ENCODE measurements at places on chromosomes 5 and 9.

DNA sequence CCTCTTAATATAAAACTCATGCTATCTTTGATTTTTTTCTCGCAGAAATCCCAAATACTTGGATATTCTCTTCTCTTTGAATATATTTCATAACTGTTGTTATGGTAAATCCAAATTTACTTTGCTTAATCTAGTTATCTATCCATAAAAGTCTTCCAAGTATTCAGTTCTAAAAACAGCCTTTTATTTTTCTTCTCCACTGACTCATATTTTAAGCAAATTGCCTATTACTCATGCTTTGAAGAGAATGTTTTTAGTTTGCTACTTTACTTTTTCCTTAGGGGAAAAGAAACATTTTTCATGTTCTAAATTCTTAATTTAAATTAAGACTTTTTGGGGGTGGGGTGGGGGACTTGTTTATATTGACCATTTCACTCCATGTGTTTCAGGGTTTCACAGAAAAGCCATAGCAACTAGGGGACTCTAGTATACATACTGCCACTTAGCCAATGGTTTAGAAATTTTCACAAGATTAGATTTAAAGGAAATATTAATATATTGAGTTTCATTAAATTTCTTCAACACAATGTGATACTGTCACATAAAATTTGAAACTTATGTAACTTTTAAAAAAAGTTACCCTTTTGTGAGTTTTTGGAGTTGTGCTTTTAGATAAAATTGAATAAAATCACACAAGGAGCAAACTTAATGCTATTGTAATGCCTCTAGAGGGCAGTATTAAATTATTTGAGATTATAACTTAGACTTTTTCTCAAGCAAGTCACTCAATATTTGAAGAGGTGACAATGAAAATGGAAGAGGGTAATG lies 545.8 kb upstream of the ARRDC3 start:
- DNase-seq = no peak

- no peak for DNase-seq
Measured at GRCh38 chr9:95090023-95090791, 227.3 kb downstream of the FANCC start.

GRCh38 chr5:134247428-134248224 lies 21.8 kb upstream of the PPP2CA start:
- no peak for DNase-seq

DNA sequence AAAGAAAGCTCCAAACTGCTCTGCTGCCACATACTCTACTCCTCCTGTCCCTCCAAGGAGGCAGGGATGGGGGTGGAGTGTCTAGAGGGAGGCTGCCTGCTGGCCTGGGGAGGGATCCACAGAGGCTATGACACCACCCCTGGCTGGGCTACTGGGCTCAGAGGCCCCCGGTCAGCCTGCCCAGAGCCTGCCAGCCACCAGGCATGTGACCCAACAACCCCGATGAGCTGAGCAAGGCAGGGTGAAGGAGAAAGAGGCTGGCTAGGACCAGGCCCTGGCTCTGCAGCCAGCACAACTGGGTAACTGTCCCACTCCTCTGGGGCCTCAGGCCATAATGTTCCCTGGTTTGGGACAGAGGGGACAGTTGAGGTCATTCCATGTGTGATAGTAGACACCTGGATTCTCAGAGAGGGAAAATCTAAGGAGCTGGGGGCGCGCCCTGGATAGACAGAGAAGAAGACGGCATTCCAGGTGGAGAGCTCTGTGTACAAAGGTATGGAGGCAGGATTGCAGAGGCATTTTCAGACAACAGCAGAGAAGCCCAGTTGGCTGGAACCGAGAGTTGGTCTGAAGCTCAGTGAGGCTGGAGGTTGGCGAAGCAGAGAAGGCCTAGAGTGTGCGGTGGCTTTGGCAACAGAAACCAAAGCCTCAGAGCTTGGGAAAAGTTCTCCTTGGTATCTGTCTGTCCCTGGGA lies 33.8 kb upstream of the IL17B start:
- no peak for DNase-seq

- no peak for DNase-seq
Measured at GRCh38 chr5:93250424-93250823, 330.6 kb downstream of the NR2F1-AS1 start.

DNA sequence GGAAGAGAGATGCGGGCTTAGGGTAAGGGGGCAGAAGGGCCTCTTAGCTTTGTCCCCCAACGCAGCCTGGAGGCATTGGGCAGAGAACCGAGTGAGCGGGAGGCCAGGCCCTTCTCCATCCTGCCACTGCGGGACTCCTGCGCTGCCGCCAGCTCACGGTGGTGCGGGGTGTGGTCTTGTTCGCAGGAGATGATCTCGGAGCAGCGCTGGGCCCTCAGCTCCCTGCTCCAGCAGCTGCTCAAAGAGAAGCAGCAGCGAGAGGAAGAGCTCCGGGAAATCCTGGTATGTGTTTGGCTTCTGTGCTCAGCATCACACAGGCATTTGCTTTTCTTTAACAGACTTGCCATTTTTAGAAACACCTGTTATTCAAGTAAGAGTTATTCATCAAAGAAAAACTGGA lies 41.3 kb downstream of the LRSAM1 start:
- DNase-seq = no peak

DNA sequence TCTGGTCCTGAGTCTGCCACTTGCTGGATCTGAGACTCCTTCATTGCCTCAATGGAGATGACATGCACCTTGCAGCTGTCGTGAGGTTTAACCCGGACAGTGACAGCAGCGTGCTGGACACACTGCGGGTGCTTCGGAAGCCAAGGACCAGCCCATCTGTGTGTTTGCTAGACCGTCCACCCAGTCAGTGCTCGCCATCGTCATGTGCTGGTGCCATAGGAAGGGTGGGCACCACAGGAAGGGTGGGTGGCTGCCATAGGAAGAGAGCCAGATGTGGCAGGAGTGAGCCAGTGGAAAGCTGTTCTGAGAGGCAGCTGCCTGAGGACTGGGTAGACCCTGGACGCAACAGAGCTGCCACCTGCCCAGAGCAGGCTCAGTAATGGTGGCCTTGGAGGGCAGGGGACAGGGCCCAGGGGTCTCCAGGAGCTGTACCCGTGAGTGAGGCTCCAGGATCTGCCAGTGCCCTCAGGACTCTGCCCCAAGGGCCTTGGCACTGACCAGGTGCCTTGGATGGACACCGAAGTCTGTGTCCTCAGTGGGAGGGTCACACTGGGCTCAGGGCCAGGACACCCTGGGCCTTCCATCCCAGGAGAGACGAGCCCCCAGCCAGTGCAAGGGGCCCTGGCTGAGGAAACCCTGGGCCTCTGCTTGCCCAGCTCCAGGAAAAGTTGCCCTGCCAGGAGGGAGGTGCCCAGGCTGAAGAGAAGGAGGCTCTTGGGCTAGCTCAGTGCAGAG lies 21.8 kb downstream of the FLT4 start:
- no peak for DNase-seq

DNA sequence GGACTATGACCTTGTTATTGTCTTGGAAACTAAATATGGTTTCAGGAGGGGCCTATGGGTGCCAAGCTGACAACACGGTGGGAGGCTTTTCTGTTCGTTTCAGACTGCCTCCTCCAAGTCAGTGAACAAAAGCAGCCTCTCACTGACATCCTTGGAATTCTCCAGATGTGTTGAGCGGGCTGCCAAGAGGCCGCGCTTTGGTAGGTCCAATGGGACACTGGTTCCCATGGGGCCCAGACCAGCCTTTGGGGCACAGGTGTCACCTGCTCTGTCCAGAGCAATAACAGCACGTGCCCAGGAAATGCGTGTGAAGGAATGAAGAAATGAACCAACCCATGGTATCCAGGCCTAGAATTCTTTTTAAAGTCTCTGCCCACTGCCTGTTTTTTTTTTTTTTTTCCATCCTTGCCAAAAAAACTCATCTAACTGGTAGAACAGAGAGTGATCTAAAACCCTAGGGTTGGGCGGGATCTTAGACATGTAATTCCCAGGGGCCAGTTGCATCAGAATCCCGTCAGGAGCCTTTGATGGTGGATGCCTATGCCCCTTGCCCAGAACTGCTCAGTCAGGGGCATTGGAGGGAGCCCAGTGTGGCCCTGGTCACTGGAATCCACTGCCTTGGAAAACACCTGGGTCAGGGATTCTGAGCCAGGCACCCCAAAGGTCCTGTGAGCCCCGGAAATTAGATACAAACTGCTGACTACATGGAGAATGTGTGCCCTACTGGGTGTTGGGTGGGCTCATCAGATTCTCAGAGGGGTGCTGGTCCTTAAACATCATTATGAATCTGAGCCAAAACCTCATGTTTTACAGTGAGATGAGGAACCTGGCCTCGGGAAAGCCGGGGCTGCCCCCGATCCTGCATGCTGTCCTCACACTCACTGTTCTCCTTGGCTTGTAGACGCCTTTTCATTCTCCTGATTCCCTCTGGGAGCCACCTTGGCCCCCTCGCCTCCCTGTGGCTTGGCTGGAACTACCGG lies 60.1 kb downstream of the GTF3C4 start:
- no peak for DNase-seq

GRCh38 chr5:148491793-148492184 lies 108.0 kb downstream of the FBXO38 start:
- no peak for DNase-seq

DNA sequence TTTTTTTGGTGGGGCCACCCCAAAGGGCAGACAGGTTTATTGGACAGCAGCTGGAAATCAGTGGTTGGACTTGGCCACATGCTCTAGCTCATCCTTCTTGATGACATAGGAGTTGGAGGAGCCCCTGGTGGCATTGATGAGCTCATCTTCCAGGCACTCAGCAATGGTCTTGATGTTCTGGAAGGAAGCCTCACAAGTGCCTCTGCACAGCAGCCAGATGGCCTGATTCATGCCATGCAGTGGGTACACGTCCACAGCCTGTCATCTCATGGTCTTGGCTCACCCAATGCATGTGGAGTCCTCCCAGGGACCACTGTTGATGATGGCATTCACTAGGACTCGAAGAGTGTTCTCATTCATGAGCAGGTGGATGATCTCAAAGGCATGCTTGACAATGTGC lies 11.3 kb upstream of the RCL1 start:
- no peak for DNase-seq

- peak; percentile 44 for DNase-seq
Measured at GRCh38 chr5:7815892-7816534, 34.9 kb downstream of the CFAP90 start.

Data from stimulated activated CD8-positive, alpha-beta memory T cell treated with anti-CD3 and anti-CD28 coated beads, Interleukin-4, amount 100 ng/mL, for 1 hour (primary cell).